ENCODE measurements at places on chromosomes 2 and 18.
A peak's percentile ranks its signal among the peaks of the same experiment; 100 is the strongest.

GRCh38 chr18:45081566-45082181 lies 401.0 kb downstream of the SETBP1 start:
- DNase-seq = peak; percentile 7

GRCh38 chr2:70385204-70385603 lies 83.3 kb upstream of the FAM136A start:
- no peak for DNase-seq

DNA sequence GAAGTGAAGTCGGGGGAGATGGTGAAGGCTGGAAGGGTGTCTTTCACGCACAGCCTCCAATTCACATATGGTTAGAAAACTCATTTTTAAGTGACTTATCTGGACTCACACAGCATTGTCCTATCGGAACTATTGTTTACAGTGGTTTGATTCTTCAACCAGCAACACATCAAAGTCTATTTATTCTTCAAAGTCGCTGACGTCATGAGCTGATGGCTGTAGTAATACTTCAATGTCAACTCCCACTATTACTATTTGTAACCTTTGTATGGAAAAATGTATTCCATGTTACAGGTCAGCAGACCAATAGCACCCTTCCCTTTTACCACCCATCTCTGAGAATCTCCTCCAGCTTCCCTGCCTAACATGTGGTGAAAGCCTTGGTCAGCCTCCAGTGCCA lies 47.8 kb upstream of the TMEM163 start:
- no peak for DNase-seq

- DNase-seq = peak; percentile 35
Observed at GRCh38 chr2:39948016-39948719, 169.1 kb upstream of the THUMPD2 start.

DNA sequence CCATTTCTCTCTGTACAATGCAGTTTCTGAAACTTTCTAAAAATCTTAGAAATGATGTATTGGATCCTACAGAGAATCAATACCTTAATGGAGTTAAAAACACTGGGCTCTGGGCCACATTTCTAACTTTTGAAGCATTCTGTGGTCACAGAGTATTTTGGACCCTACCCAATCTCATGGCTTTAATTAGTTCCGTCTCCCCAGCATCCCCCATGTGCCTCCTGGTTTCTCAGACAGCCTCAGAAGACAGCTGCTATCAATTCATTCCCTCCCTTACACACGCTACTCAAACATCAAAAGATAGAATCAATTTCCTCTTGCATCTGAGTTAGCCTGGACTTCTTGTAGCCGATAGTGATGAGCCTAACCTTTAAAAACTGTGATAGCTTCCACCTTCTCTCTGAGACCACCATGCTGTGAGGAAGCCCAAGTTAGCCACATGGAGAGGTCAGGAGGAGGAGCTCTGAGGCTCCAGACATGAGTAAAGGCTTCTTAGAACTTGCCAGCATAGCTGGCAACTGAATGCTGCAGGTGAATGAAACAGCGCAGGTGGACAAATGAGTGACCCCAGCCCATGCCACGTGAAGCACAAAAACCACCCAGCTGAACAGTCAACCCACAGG lies 10.4 kb downstream of the ADCY3 start:
- DNase-seq = no peak

DNA sequence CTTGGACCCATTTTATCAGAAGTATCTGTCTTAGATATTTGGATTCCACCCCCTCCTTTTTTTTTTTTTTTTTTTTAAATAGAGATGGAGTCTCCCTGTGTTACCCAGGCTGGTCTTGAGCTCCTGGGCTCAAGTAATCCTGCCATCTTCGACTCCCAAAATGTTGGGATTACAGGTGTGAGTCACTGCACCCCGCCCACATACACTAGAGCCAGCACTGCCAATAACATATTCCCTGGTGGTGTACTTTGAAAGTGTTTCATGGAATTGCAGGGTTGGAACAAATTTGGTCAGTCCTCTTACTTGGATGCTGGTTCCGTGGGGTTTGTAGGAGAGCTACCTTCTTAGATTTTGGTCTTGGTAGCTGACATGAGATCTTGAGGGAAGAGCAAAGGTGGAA lies 15.0 kb downstream of the PDCL3 start:
- peak; percentile 29 for DNase-seq

- peak; percentile 85 for DNase-seq
Observed at GRCh38 chr2:190159453-190159852, 96.9 kb upstream of the MSTN start.

- DNase-seq = no peak
Observed at GRCh38 chr18:58492891-58493469, 135.9 kb downstream of the ALPK2 start.
